Effector CD4-positive, alpha-beta T cell (primary cell): ENCODE measurements at places on chromosomes 7 and 10.

DNA sequence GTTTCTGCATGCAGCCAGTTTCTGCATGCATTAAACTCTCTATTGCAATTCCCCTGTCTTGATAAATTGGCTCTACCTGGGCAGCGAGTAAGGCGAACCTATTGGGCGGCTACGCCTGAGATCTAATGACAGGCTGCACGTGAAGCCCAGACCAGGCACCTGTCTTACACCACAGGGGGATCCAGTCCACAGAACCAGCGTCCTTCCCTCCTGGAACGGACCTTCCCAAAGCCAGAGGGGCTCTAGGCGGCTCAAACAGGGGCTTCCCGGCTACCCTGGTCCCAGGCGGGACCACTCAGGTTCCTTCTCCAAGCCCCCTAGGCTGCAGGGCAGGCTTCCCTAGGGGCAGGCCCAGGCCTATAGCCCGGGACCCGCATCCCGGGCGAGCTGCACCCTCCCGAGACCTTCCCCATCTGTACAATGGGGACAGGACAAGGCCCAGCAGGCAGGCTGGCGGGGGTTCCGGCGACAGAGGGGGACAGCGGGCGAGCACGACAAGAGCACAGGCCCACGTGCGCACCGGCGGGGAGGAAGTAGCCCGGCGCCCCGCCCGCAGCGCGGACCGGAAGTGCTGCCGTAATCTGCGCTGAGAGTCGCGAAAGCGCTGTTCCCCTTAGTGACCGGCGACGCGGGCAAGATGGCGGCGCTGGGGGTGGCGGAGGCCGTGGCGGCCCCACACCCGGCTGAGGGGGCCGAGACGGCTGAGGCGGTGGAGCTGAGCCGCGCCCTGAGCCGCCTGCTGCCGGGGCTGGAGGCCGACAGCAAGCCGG, at the start of gene DNAAF5:
Gene DNAAF5, plus strand, starts transcription at position 616 of the 770 bp plus-strand sequence. Its CDS starts 22 bp downstream, at position 638.
- DNase-seq, result peak; percentile 76

GRCh38 chr7:31651234-31652062, 35.6 kb upstream of the PPP1R17 start:
- no peak for DNase-seq

DNA sequence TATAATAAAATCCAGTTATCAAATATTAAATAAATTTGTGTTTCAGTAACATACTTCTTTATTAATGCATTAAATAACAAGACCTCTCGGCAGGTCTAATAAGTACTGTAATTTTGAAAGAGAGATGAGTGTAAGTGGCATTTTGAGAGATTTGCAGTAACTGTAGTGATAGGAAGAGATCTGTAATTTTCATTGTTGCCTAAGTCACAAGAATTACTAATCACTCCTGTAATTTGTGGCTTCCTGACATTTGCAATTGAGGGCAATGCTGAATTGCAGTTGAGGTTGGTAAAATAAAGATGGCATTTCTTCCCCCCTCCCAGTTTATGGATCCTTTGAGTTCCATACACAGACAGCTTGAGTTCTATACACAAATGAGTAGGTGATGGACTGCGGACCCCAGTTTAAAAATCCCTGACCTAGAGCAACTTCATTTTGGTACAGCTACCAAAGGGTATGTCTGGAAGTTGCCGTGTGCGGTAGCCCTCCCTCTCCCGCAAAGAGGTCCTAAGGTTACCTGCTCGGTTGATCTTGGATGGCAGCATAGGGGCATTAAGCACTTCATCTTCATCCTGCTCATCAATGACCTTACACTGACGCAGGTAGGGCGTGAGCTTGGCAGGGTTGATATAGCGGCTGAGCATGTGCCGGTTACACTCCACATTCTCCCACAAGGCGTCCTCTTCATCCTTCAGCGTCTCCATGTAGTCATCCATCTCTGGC, 96.4 kb downstream of the CARD11 start:
- no peak for DNase-seq

DNA sequence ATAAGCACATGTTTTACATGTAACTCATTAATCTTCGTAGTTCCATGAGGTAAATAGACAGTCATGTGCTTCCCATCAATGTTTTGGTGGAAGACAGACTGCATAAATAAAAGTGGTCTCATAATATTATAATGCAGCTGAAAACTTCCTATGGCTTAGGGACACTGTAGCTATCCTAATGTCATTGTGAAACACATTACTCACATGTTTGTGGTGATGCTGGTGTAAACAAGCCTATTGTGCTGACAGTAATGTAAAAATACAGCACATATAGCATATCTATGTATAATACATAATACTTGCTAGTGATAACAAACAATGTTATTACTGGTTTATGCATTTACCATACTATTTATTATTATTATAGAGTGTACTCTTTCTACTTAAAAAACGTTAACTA, 37.2 kb upstream of the PLXDC2 start:
- no peak for DNase-seq

- no peak for DNase-seq
Measured at GRCh38 chr7:82289152-82289535, 154.4 kb downstream of the CACNA2D1 start.

DNA sequence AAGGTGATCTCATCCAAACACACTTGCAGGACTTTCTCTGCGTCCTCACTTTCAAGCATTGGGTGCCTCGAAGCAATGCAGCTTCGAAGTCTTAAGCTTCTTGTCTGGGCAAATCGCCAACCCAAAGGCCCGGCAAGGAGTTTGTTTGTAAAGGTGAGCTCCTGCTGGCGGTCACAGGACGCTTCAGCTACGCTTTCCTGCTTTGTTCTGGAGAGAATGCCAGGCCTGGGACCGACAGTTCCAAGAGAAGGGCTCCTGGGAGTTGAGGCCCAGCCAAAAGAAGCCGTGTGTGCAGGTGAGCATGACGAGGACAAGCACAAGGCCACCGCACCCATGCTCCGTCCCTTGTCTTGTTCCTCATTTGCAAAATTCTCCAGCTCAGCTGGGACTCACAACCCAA, 106.6 kb upstream of the DOCK1 start:
- no peak for DNase-seq

- DNase-seq, result no peak
Measured at GRCh38 chr10:48452879-48453412, 146.5 kb downstream of the MAPK8 start.

GRCh38 chr7:41152179-41152678, 550.7 kb downstream of the INHBA start:
- DNase-seq, result no peak

DNA sequence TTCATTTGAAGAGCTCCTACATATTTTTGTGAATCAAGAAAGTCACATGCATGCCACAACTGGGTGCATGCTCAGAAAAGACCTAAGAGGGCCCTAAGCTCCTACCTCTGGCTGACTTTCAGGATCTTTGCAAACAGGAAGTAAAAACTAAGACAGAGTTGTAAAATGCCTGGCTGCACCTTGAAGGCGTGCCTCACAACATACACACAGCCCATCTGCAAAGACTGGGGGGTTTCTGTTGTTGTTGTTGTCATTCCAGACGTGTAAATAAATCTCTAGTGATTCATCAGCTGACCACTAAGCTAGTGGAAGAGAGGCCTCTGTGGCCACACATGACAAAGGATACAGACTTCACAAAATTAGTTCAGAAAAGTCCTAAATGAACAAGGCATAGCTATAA, 31.8 kb downstream of the SMURF1 start:
- no peak for DNase-seq

DNA sequence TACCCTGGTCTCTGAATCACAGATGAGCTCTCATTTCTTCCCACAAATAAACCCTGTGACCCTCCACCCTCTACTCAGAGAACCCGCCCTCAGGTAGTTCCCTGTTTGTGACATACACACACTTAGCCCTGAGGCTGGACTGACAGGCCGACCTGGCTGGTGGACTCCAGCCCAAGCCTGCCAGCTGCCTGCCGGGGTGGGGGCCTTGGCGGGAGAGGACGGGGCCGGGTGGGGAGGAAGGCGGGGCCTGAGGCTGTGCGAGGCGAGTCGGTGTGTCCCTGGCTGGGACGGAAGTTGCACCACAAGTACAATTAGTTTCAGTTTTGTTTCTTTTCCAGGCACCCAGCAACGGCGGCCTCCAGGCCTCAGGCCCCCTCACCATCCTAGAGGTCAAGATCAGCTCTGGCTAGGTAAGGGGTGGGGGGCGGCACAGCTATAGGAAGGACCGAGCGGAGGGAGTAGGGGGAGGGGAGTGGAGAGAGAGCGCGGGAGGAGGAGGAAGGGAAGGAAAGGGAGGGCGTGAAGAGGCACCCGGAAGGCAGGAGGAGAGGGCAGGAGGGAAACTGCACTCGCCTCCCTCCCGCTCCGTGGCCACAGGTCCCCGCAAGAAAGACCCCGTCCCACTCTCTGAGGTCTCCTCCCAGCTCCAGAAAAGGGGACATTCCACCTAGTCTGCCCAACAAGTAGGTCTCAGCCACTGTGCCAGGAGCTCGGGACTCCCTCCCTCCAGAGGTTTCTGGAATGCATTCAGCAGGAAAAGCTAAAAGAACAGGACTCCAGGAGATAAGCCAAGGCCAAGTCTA, at the start of gene TRIM56:
Gene TRIM56, plus strand, starts transcription at position 320 of the 803 bp plus-strand sequence. CDS start 1,832 bp downstream, outside the sequence.
- peak; percentile 61 for DNase-seq

GRCh38 chr10:29647478-29647877, 12.7 kb upstream of the SVIL start:
- no peak for DNase-seq

DNA sequence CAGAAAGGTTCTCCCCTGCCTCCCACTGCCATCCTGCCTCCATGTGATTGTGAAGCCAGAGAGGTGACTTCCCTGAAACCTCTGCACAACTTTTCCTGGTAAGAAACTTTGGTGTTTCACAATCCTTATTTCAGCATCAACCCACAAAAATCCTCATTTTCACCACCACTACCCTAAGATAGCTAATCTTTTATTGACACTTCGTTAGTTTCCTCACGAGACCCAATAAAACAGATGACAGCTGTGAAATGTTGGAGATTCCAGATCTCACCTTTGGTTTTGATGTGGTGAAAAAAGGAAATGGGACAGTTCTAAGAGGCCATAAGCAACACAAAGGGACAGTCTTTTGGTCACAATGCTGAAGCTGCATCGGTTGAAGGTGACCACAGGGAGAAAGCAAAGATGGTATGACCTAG, 59.9 kb upstream of the TM9SF3 start:
- DNase-seq, result no peak

DNA sequence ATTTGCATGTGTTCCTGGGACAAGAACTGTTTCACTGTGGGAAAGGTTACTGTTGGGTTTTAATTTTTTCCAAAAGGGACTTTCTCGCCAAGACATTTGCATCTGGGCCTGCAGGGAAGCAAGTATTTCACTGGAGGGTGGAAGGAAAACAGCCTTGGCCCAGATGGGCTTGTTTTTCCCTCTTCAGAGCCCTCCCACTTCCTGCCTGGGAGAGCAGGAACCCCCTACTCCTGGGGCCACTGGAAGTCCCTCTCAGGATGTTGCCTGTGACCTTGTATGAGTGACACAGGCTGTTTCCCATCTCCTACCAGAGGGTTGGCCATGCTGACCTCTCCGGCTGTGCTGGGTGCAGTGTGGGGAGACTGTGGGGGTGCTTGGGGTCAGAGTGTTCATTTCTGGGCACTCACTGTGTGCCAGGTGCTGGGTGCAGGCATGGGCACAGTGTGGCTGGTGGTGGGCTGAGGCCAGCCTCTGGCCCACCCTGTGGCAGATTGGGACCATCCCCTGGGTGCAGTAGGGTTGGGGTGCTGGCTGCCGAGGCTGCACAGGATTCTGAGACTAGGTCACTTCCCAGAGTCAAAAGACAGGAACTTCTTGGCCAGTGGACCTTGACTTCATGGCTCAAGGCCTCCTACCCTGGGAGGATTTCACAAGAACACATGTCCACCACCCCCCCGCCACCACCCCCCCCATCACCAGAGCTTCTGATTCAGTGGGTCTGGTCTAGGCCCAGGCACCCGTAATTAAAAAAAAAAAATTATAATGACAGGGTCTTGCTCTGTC, 10.2 kb downstream of the TSPAN15 start:
- DNase-seq, result no peak
